ENCODE measurements at places on chromosomes 12 and 14.

- no peak for DNase-seq
Observed at GRCh38 chr12:189622-189962, 24.4 kb downstream of the SLC6A12 start.

DNA sequence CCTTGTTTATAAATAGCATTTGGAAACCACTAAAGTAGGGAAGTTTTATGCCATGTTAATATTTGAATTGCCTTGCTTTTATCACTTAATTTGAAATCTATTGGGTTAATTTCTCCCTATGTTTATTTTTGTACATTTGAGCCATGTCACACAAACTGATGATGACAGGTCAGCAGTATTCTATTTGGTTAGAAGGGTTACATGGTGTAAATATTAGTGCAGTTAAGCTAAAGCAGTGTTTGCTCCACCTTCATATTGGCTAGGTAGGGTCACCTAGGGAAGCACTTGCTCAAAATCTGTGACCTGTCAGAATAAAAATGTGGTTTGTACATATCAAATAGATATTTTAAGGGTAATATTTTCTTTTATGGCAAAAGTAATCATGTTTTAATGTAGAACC is 4.4 kb downstream of the RAN start:
- no peak for DNase-seq

GRCh38 chr12:25504744-25505143 is 48.3 kb downstream of the LMNTD1 start:
- DNase-seq: no peak

- DNase-seq: no peak
Observed at GRCh38 chr12:109588461-109589239, 15.1 kb downstream of the MVK start.

GRCh38 chr12:52042706-52043385 is 8.4 kb upstream of the NR4A1 start:
- DNase-seq: no peak

DNA sequence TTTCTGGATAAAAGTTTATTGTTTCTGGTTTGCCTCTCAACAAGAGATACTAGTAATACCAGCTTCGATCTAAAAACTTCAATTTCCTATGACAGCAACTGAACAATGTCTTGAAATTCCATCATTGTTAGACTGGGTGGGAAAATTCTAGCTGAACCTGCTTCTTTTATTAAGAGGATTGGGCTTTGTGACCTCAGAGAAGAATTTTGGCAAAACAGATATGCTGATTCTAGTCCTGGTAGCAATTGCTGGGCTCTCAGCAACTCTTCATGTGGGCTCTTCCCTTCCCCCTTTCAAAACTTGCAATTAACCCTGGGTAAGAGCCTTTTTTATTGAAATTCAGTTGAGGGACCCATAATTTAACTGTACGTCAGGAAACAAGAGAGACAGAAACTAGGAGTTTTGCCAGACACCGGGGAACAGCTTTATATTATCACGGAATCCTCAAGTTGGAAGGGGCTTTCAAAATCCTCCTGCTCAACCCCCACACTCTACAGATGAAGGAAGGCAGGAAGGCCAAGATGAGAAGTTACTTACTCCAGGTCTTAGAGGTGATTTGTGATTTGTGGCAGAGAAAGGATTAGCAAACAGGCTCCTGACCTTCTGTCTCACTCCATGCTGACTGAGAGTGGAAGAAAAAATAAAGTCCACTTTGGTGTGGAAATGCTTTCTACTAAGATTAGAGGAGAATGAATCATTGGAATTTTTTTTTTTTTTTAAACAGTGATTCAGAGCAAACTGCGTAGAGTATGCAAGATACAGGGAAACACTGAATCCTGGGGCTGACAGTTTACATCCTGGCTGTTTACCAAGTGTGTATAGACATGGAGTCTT is 239.0 kb upstream of the ATP2B1 start:
- DNase-seq: no peak

- DNase-seq: no peak
Observed at GRCh38 chr12:82149045-82149444, 209.1 kb downstream of the CCDC59 start.

- DNase-seq: no peak
Observed at GRCh38 chr12:65368055-65368454, 89.6 kb downstream of the MSRB3 start.

GRCh38 chr12:212415-212714 is 1.6 kb downstream of the SLC6A12 start:
- no peak for DNase-seq

- no peak for DNase-seq
Observed at GRCh38 chr12:88063375-88063774, 34.2 kb upstream of the C12orf50 start.

DNA sequence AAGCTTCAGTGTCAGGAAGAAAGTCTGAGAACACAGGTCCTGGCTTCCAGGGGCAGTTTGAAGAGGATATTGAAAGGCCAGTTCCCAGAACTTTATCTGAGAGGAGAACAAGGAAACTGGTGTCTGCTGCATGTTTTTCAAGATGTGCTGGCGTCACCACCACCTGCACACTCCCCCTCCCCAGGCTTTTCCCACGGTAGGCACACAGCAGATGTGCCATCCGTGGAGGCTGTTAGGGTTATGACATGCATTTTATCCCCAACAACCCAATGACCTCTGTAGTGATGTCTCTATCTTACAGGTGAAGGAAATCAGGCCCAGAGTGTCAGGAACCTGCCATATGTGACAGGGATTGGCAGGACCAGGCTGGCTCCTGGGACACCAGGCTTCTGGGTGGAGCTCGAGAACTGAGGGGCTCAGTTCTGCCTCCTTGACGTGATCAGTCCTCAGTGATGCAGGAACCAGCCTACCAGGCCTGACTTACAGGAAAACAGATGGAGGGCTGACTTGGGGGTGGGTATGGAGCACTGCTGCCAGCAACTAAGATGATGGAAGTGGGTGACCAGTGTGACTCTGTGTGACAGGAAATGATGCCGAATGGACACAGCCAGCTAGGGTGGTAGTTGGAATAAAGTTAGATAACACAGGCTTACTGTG is 16.8 kb downstream of the SLC25A47 start:
- DNase-seq: no peak

DNA sequence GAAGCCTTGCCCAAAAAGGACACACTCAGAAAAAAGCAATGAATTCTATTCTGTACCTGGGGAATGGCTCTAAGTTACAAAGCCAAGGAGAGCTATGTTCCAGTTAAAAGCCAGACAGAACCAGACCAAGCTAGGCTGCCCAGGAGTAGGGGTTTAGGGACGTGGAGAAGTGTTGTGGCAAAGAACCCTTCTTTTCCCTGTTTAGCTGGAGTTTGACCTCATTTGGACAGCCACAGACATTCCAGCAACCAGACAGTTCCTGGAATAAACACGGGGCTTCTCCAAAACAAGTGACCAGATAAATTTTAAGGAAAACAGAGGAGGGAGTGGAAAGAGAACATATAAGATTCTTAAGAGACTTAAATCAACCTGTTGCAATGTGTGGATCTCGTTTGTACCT is 62.3 kb downstream of the GCH1 start:
- no peak for DNase-seq

GRCh38 chr12:74076918-74077317 is 460.7 kb upstream of the ATXN7L3B start:
- DNase-seq: no peak

DNA sequence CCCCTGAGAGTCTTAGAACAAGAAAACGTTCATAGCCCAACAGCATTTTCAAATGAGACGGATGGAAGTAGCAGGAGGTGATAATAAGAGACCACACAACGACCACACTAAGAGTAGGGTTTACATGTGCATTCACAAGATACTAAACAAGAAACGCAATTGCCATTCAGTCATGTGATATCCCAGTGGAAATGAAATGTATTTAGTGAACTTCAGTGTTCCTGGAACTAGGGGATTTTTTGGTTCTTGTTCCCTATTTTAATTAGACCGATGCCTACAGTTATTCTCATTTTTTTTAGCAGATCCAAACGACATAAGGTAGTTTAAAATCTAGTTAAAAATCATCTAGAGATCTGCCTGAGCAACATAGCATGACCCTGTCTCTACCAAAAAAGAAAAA is 150.0 kb downstream of the GPR65 start:
- DNase-seq: no peak

Data from B cell (primary cell).